ENCODE measurements at places on chromosomes 6 and 20.

- no peak for DNase-seq
Observed at GRCh38 chr6:43915986-43916923, 146.2 kb downstream of the VEGFA start.

DNA sequence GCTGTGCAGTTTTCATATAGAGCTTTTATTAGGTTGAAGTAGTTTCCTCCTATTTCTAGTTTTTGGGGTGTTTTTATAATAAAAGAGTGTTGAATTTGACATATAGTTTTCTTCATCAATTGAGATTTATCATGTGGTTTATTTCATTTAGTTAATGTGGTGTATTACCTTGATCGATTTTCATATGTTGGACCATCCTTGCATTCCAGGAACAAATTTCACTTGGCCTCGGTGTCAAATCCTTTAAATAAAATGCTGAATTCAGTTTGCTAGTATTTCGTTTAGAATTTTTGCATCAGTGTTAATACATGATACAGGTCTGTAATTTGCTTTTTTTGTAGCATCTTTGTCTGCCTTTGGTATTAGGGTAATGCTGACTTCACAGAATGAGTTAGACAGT, 6.0 kb downstream of the DYNLT2 start:
- DNase-seq = no peak

DNA sequence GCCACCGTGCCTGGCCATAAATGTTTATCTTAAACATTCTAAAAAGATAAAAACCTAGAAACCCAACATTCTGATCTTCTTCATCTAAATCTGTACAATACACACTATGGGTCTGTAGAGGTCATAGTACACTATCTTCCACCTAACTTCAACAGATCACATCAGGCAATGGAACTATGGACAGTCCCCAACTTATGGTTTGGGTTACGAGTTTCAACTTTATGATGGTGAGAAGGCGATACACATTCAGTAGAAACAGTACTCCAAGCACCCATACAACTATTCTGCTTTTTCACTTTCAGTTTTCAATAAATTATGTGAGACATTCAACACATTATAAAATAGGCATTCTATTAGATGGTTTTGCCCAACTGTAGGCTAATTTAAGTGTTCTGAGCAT, 23.1 kb downstream of the FKBP5 start:
- DNase-seq = no peak

DNA sequence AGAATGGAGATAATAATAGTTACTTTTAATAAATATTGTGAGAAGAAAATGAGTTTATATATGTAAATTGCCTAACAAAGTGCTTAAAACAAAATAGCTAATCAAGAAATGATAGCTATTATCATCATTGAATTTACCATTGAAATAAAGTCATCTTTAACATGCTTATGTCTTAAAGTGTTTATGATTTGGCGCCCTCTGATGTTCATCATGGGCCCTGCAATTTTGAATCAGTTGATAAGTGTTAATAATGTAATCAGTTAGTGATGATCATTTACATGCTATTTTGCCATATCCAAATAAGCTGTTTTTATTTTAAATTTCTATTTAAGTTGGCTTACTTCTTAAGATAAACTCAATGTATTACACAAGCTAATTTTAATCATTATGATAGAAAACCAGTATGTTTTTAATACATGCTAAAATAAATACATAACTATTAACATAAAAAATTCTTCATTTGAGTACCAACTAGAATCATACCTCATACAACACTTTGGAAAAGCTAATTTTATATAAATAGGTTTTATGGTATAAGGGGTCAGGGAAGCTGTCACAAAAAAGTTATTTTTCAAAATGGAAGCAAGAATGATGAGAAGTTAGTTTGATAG, 39.2 kb upstream of the TPD52L1 start:
- DNase-seq = no peak

DNA sequence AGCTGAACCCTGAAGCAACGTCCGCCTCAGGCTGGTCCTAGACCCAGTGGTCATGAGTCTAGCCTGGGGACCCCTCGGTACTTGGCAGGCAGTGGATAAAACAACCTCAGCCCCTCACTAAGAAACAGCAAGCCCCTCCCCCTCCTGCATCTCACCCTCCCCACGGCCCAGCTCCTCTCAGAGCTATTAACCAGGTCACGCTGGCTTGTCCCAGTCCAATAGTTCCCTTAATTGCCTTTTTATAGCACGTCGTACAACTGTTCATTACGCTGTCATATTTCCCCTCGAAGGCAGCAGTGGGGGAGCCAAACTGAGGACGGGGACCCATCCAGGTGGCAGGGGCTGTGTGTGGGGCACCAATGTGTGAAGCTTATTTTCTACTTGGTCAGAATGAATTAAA, 8.6 kb upstream of the SLC32A1 start:
- no peak for DNase-seq

DNA sequence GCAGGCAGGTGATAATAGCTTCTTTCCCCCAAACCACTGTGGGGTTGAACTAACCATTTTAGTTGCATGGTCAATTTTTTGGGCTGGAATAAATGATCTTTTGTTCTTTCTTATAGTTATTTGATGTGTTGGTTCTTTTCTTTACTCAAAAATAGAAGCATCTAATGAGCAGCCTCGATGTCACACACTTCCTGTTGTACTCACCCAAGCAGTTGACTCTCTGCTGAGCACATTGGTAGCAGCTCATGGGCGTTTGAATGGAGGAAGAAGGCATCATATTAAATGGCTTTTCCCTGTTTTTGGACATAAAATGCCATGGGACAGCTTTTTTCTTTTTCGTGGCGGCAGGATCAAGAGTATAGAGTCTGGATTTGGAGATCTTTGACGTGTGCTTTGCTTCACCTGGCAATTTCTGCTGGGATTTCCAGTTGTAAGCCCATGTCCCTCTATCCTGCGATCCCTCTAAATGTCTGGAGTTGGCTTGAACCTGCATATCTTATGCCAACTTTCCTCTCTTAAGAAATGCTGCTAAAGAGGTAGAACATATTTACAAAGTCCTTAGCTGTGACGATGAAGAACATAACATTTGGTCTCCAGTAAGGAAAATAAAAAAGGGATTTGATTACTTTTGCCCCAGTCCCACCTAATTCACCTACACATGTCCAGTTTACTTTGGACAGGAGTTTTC, 268.3 kb downstream of the PRL start:
- DNase-seq = no peak

GRCh38 chr6:116714761-116715160, 33.8 kb downstream of the KPNA5 start:
- no peak for DNase-seq

GRCh38 chr6:124490122-124490521, 472.1 kb upstream of the RNF217 start:
- DNase-seq = no peak

- no peak for DNase-seq
Observed at GRCh38 chr20:26218301-26218700, 521.6 kb upstream of the ZNF337 start.

- DNase-seq = no peak
Observed at GRCh38 chr6:40444811-40445210, 142.4 kb downstream of the LRFN2 start.

- DNase-seq = no peak
Observed at GRCh38 chr6:107756660-107757355, 67.3 kb downstream of the SCML4 start.

DNA sequence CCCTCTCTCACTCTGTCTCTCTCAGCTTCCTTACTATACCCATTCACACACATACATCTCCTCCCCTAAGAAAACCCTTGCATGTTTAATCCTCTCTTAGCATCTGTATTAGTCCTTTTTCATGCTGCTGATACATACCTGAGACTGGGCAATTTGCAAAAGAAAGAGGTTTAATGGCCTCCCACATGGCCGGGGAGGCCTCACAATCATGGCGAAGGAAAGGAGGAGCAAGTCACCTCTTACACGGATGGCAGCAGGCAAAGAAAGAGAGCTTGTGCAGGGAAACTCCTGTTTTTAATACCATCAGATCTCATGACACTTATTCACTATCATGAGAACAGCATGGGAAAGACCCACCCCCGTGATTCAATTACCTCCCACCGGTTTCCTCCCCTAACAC, 398.5 kb upstream of the SASH1 start:
- no peak for DNase-seq

DNA sequence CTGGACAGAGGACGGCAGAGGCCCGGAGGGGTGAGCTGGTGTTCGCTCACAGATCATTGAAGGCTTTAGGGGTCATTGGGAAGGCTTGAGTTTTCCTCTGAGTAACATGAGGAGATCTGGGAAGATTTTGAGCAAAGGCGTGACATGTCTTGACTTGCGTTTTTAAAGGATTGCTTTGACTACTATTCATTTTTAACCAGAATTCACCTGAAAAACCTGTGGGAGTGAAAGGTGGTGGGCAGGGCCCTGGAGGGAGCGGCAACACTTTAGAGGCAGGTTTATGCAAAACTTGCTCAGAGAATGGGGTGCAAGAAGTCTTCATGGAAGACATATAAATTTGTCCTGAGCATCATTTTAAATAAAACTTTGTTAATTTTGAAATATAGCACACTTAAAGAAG, 72.2 kb upstream of the EEF1E1 start:
- no peak for DNase-seq

- no peak for DNase-seq
Observed at GRCh38 chr6:159513914-159514313, 179.1 kb downstream of the SOD2 start.

DNA sequence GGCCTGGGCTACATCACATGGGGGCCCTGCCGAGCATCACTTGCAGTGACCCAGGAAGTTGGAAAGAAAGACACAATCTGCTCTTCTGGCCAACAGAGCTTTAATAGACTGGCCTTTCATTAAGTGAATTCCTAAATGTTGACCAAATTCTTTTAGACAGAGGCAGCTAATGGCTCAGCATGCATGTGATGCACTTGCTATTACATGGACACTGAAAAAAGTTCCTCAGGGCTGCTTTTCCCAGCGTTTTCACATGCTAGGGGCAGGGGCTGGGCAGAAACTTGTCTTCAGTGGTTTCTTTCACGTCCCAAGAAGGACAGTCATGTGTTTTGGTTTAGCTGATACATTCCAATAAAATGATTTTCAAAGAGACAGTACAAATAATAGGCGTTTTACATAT, 651.0 kb upstream of the SLC35B3 start:
- no peak for DNase-seq

- DNase-seq = no peak
Observed at GRCh38 chr20:55437798-55438415, 567.4 kb downstream of the CBLN4 start.

GRCh38 chr6:30113003-30113759, at the start of gene TRIM31:
TSS of gene TRIM31 (minus strand) at chr6:30113090. CDS start at chr6:30112805, 285 bp downstream.
- no peak for DNase-seq

DNA sequence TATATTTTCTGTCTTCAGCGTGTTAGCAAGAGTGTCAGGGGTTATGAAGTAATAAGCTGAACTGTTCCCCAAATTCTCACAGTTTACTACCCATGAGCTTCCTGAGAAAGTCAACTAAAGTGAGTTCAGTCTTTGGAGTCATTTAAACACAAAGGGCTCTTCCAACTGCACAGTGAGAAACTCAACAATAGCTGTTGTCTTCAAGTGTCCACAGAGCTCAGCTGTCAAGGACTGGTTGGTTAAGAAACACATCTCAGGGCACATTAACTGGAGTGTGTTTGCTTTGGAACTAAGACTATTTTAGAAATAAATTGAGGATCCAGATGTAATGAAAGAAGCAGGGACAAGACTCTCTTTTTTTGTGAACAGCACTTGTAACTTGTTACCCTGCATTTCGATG, 241.4 kb upstream of the SOX4 start:
- no peak for DNase-seq

DNA sequence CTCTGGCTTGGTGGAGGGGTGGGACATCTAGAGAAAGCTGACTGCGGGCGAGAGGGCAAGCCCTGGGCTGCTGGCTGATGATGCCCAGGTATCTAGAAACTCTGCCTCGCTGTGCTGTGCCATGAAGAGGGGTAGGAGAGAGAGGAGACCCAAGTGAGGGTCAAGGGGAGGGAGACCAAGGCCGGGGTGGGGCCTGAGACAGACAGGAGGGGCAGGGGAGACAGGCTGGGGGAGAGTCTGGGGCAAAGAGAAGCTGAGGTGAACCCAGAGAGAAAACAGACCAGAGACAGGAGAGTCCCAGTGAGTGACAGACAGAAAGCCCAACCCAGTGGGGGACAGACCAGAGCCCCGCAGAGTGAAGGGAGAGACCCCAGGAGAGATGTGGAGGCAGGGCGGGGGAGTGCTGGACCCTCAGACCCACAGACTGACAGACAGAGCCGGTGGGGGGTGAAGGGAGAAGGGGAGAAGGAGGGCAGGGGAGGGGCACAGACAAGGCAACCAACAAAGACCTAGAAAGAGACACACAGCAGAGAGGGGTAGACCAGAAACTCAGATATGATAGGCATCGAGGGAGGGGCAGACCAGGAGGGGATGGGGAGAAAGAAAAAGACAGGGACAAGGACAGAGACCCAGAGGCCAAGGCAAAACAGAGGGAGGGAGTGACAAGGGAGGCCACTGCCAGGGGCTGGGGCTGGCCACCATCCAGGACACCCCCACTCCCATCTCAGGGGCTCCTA, 5.9 kb downstream of the TEAD3 start:
- DNase-seq = no peak

DNA sequence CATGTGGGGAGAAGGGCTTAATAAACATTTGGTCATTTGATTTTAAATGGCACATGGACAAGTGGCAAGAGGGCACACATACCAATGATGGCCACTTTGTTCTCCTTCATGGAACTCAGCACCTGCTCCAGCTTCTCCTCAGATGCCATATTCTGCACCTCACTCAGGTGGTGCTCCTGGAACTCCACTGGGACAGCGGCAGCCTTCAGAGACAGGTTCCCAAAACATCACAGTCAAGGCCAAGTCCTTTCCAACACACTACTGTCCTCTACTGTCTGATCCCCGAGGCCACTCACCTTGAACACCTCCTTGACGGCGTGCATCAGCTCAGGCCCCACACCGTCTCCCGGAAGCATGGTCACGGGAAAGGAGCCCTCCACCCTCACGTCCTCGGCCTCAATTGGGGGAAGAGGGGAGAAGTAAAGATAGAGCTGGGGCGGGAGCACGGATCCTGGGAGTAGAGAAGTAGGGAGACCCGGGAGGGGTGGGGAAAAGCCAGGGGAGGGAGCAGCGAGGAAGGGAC, 591 bp downstream of the IDH3B start:
- no peak for DNase-seq

DNA sequence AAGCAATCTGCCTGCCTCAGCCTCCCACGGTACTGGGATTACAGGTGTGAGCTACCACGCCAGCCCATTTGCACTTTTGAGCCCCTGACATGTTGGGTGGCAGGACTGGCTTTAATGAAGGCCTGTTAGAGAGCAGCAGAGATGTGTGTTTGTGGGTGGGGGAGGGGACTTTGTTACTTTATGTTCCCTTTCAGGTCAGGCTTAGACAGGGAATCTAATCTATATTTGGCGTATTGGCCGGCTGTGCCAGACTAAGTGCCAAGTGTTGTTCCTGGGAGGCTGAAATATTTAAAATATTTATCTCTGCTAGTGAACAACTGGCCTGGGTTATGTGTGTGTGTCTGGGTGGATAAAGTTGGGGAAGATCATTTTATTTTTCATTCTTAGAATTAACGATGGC, 6.1 kb downstream of the GMPR start:
- DNase-seq = no peak

- DNase-seq = no peak
Observed at GRCh38 chr20:739736-740135, 28.6 kb downstream of the SLC52A3 start.

GRCh38 chr20:38159957-38160756, 4.9 kb downstream of the TGM2 start:
- no peak for DNase-seq

Data from esophagus squamous epithelium (tissue), 5 donors.